Effector memory CD8-positive, alpha-beta T cell (primary cell): ENCODE measurements at places on chromosomes 5 and 9.

DNA sequence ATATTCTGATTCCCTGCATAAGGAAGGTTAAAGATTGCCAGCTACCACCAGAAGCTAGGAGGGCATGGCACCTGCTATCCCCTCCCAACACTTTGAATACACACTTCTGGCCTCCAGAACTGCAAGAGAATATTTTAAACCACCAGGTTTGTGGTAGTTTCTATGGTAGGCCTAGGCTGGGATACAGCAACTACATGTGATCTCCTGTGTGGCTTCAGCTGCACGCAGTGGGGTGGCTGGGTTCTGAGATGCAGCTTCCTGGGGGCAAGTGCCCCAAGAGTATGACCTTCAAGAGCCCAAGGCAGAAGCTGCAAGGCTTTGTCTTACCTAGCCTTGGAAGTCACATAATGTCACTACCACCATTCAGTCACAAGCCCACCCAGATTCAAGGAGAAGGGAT, 39.6 kb downstream of the GCNT4 start:
- H3K4me1 ChIP-seq: peaks cover 7% of the 10 kb centered on the region
- no peak overlapping the region for H3K4me3 ChIP-seq
- H3K27ac ChIP-seq: no peak overlapping the region
- no peak for DNase-seq

GRCh38 chr9:89078860-89079259, 87.6 kb downstream of the S1PR3 start:
- H3K27me3 ChIP-seq: peaks cover 36% of the 10 kb centered on the region
- no peaks in the 10 kb centered on the region for H3K4me1 ChIP-seq
- no peak for DNase-seq
- H3K36me3 ChIP-seq: no peaks in the 10 kb centered on the region

GRCh38 chr5:2442496-2443354, 308.8 kb downstream of the IRX2 start:
- H3K27ac ChIP-seq: no peak overlapping the region
- no peak overlapping the region for H3K4me3 ChIP-seq
- H3K27me3 ChIP-seq: no peaks in the 10 kb centered on the region

- peaks cover 6% of the 10 kb centered on the region for H3K4me1 ChIP-seq
- peaks cover 41% of the 10 kb centered on the region for H3K27me3 ChIP-seq
- H3K4me3 ChIP-seq: no peak overlapping the region
- H3K27ac ChIP-seq: no peak overlapping the region
- DNase-seq: no peak
These were observed 52.2 kb downstream of the PCDH1 start for GRCh38 chr5:141825791-141826560.

DNA sequence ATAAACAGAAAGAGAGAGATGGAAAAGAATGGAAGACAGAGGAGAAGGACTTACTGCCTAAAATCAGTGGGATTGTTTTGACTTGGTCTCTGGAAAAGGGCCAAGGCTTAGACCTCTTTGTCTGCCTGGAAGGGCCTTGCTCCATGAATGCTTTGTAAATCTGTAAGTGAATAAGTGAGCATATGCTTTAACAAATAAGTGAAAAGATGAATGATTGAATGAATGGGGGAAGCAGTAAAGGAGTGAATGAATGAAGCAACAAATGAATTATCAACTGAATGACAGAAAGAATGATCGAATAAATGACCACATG, 5.5 kb downstream of the KCNIP1 start:
- H3K27me3 ChIP-seq: peaks cover 30% of the 10 kb centered on the region
- no peak for DNase-seq
- no peaks in the 10 kb centered on the region for H3K4me1 ChIP-seq
- H3K27ac ChIP-seq: no peak overlapping the region
- H3K36me3 ChIP-seq: no peaks in the 10 kb centered on the region

GRCh38 chr5:125558016-125558415, 811.6 kb upstream of the ZNF608 start:
- no peaks in the 10 kb centered on the region for H3K27me3 ChIP-seq
- H3K4me3 ChIP-seq: no peak overlapping the region
- no peak overlapping the region for H3K27ac ChIP-seq
- H3K36me3 ChIP-seq: no peaks in the 10 kb centered on the region
- H3K4me1 ChIP-seq: no peaks in the 10 kb centered on the region

GRCh38 chr5:14156650-14157492, 13.7 kb downstream of the TRIO start:
- no peaks in the 10 kb centered on the region for H3K36me3 ChIP-seq
- H3K27me3 ChIP-seq: peaks cover 25% of the 10 kb centered on the region
- no peak for DNase-seq
- H3K4me3 ChIP-seq: no peak overlapping the region

GRCh38 chr5:113813466-113813865, 300.0 kb downstream of the YTHDC2 start:
- H3K4me1 ChIP-seq: no peaks in the 10 kb centered on the region
- no peak overlapping the region for H3K27ac ChIP-seq
- no peaks in the 10 kb centered on the region for H3K36me3 ChIP-seq
- no peak for DNase-seq
- H3K4me3 ChIP-seq: no peak overlapping the region
- H3K27me3 ChIP-seq: no peaks in the 10 kb centered on the region

DNA sequence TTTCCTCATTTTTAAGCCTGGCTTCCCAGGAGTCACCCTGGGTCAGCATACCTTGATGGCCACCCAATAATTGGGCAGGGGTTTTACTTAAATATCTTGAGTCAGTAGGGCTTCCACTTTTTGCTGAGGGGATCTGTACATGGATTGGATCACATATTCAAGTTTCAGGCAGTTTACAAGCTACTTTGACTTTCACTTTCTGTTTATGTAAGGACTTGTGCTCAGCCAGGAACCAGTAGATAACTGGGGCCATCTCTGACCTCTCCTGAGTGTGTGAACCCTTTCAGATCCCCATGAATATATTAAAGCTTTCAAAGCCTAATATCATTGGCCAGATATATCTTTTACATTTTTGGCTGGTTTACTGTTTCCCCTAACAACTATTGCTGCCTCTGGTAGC, 45.1 kb downstream of the SLCO6A1 start:
- H3K27ac ChIP-seq: no peak overlapping the region
- peak overlapping the region; percentile 27 for H3K4me3 ChIP-seq
- no peak for DNase-seq
- no peaks in the 10 kb centered on the region for H3K36me3 ChIP-seq
- peaks cover 4% of the 10 kb centered on the region for H3K4me1 ChIP-seq

- peaks cover 24% of the 10 kb centered on the region for H3K27me3 ChIP-seq
- peaks cover 5% of the 10 kb centered on the region for H3K4me1 ChIP-seq
- peaks cover 3% of the 10 kb centered on the region for H3K36me3 ChIP-seq
These were observed 65.0 kb downstream of the FGF18 start for GRCh38 chr5:171484460-171484899.

DNA sequence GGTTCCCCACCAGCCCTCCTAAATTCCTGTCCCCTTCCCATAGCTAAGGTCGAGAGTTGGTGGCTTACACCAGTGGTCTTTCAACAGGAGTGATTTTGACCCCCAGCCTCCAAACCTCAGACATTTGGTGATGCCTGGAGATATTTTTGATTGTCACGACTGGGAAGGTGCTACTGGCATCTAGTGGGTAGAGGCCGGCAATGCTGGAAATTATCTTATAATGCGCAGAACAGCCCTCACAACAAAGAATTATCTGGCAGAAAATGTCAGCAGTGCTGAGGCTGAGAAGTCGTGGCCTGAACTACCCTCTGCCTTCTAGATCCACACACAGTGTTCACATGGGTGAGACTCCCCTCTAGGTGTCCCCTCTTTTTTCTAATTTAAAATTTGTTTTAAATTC, 69.6 kb downstream of the IL31RA start:
- no peak for DNase-seq
- H3K4me1 ChIP-seq: peaks cover 13% of the 10 kb centered on the region
- H3K27ac ChIP-seq: no peak overlapping the region

GRCh38 chr5:139425497-139425896, 13.8 kb downstream of the DNAJC18 start:
- H3K36me3 ChIP-seq: peaks cover 33% of the 10 kb centered on the region
- DNase-seq: no peak
- H3K4me1 ChIP-seq: peaks cover 4% of the 10 kb centered on the region
- H3K27ac ChIP-seq: no peak overlapping the region

GRCh38 chr5:160445132-160445531, 23.5 kb downstream of the PTTG1 start:
- H3K4me1 ChIP-seq: no peaks in the 10 kb centered on the region
- H3K27ac ChIP-seq: no peak overlapping the region
- no peak overlapping the region for H3K4me3 ChIP-seq
- no peaks in the 10 kb centered on the region for H3K36me3 ChIP-seq

DNA sequence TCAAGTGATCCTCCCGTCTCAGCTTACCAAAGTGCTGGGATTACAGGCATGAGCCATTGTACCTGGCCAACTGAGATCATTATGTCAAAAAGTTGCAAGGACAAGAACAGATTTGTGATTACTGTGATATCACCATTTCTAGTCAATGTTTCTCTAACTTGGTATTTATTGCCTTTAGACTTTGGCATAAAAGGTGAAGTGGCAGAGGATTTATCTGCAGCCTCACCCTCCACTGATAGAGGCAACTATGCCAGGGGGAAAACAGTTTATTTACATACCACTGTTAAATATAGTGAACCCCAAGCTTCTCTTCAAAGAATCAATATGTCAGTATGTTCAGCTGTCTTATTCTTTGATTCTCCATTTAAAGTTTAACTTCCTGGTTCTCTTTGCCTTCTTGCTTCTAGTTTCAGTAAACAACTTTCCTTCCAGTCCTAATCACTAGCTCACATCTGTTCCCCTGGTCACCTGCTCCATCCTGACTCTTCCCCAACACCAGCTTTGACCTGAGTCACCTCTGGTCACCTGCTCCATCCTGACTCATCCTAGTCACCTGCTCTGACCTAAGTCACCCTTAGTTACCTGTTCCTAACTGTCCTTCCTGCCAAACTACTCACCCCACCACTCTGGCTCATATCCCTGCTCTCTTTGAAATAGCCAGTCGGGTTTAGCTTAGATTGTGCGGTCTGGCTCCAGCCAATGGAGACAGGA, 29.9 kb downstream of the SEMA6A start:
- no peak overlapping the region for H3K27ac ChIP-seq
- no peak for DNase-seq
- H3K4me1 ChIP-seq: no peaks in the 10 kb centered on the region
- no peak overlapping the region for H3K4me3 ChIP-seq

- H3K36me3 ChIP-seq: no peaks in the 10 kb centered on the region
- no peaks in the 10 kb centered on the region for H3K27me3 ChIP-seq
- H3K4me3 ChIP-seq: no peak overlapping the region
- H3K27ac ChIP-seq: no peak overlapping the region
These were observed 308.9 kb upstream of the MPDZ start for GRCh38 chr9:13588151-13589033.

DNA sequence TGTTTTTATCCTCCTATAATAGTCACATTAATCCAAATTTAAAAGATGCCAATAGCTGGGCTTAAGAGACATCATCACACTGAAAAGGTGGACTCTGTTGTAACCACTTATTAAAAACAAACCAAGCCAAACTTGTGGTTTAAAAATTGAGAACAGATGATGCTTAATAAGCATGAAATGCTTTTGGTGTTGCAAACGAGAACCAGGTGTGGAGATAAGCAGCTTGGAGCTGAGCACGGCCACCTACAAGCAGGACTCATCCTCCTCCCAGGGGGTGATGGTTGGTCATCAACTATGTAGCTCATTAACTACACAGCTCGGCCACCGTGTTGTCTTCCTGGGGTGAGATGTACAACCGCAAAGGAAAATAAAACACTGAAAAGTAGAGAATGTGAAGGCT, 154.4 kb downstream of the NPR3 start:
- no peak overlapping the region for H3K27ac ChIP-seq
- no peak for DNase-seq
- H3K27me3 ChIP-seq: no peaks in the 10 kb centered on the region
- H3K4me3 ChIP-seq: no peak overlapping the region

- no peaks in the 10 kb centered on the region for H3K4me1 ChIP-seq
- no peaks in the 10 kb centered on the region for H3K36me3 ChIP-seq
- H3K27me3 ChIP-seq: peaks cover 45% of the 10 kb centered on the region
- no peak overlapping the region for H3K27ac ChIP-seq
These were observed 60.0 kb downstream of the TMEM215 start for GRCh38 chr9:32843295-32843694.

- no peaks in the 10 kb centered on the region for H3K36me3 ChIP-seq
- H3K4me3 ChIP-seq: no peak overlapping the region
- H3K27ac ChIP-seq: no peak overlapping the region
- no peaks in the 10 kb centered on the region for H3K27me3 ChIP-seq
- DNase-seq: no peak
These were observed 31.9 kb upstream of the SSBP2 start for GRCh38 chr5:81782811-81783210.

DNA sequence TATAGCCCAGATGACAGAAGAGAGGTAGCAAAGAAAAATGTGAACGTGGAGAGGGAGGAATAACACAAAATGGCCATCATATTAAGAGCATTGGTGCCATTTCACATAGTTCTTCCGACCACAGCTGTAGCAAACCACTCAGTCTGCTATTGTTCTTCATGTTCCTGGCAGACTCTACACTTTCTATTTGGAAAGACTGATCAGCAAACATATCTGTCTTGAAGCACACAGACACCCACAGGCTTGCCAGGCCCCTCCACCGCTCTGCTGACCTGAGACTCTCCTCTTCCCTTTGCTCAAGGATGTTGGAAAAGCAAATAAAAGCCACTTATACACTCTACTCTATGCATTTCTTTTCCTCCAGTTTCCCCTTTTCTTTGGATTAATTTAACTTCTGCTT, 298.0 kb downstream of the FBXL7 start:
- DNase-seq: no peak
- no peak overlapping the region for H3K27ac ChIP-seq
- H3K4me1 ChIP-seq: no peaks in the 10 kb centered on the region
- H3K36me3 ChIP-seq: no peaks in the 10 kb centered on the region
- no peaks in the 10 kb centered on the region for H3K27me3 ChIP-seq
- no peak overlapping the region for H3K4me3 ChIP-seq

GRCh38 chr5:178234750-178235587, 2.4 kb upstream of the PHYKPL start:
- H3K27me3 ChIP-seq: no peaks in the 10 kb centered on the region
- no peak overlapping the region for H3K4me3 ChIP-seq
- peaks cover 29% of the 10 kb centered on the region for H3K36me3 ChIP-seq
- DNase-seq: peak; percentile 76
- H3K27ac ChIP-seq: peak overlapping the region; percentile 47

GRCh38 chr9:2227144-2227867, 212.2 kb downstream of the SMARCA2 start:
- H3K27ac ChIP-seq: no peak overlapping the region
- no peaks in the 10 kb centered on the region for H3K4me1 ChIP-seq
- peaks cover 8% of the 10 kb centered on the region for H3K27me3 ChIP-seq
- no peaks in the 10 kb centered on the region for H3K36me3 ChIP-seq

DNA sequence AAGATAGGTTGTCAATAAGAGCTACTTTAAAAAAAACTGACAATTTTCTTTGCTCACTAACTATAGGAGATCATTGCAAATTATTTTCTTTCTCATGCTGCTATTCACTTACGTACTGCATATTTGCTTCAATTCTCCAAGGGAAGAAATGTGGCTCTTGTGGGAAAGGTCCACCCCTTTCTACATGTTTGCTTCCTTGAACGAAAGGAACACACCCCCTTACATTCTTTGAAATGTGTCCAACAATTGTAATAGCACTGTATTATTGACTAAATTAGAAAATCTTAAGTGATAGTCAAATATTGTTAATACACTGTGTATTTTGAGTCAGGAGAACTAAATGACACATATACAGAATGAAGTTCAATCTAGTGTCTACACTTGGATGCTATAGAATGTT, 5.2 kb downstream of the MEF2C start:
- no peak for DNase-seq
- H3K4me1 ChIP-seq: peaks cover 4% of the 10 kb centered on the region
- no peak overlapping the region for H3K4me3 ChIP-seq
- H3K27me3 ChIP-seq: peaks cover 6% of the 10 kb centered on the region
- no peaks in the 10 kb centered on the region for H3K36me3 ChIP-seq
- no peak overlapping the region for H3K27ac ChIP-seq
